ENCODE measurements at places on chromosomes 7 and 10.
A peak's percentile ranks its signal among the peaks of the same experiment; 100 is the strongest.

DNA sequence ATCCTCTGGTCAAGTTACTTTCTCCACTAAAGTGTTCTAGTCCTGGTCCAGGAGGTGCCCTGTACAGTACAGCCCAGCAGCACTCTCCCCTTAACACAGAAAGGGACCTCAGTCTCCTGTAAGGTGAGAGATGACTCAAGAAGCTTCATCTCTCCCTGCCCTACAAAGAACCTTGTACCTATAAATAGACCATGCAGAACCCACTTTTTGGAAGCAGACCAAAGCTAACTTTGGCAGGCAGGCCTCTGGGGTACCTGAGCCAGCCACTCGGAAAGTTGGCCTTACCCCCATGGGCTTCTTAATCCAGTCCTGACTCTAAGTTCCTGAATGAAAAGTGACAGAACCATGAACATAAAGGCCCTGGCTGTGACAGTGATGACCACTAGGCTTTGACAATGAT lies 454.8 kb downstream of the KCNMA1 start:
- no peak for DNase-seq

GRCh38 chr7:26782501-26782900 lies 81.9 kb downstream of the SKAP2 start:
- no peak for DNase-seq

DNA sequence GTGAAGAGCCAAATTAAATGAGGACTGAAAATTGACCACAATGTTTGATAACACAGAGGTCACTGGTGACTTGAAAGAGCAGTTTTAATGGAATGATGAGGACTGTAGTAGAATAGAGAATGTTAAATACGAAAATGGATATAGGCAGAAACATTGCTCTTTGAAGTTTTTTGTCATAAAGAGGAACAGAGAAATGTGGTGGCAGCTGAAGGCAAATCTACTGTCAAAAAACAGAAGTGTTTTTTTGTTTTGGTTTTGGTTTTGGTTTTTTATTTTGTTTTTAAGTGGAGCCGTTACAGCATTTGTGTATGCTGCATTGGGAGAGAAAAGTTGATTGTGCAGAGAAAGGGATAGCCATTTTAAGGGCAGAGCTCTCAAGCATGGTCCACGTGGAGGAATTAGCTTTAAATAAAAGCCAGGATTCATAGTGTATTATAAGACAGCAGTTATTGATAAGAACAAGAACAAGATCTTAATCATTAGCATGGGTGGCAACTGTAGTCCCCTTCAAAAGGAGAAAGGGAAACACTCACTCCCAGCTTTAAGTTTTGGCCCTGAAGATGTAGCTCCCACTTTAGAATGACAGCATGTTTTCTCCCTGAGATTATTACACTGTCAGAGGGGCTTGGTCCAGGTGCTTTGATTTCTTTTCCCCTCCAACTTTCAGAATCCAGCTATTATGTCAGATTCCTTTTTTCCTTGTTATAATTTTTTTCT lies 156.7 kb upstream of the BET1 start:
- DNase-seq, result no peak

DNA sequence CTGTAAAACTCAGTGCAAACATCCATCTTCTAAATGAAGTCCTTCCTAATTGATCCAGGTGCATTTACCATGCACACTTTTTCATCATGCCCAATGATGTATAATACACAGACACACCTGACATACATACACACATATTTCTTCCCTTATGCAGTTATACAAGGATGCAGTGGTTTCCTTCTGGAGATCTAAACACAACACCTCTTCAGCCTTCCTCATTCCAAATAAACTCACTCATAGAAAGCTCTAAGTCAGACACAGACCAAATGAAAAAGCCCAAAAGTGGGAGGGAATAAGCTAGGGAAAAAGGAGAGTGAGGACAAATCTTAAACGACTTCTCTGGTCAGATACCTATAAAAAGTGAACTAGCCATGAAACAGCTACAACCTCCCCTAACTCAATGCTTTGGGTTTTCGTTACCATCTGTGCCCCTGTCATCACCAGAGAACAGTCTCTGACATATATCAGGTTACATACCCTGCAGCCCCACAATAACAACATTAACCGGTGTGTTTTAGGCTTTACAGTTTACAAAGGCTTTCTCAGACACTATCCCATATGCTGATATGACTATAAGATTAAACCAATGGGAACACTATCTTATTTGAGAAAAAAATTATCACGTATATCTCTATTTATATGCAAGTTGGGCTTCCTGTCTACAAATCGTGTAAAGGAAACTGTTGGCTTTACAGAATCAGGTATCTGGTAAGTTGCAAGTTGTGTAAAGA lies 675.2 kb downstream of the PHTF2 start:
- DNase-seq, result no peak

DNA sequence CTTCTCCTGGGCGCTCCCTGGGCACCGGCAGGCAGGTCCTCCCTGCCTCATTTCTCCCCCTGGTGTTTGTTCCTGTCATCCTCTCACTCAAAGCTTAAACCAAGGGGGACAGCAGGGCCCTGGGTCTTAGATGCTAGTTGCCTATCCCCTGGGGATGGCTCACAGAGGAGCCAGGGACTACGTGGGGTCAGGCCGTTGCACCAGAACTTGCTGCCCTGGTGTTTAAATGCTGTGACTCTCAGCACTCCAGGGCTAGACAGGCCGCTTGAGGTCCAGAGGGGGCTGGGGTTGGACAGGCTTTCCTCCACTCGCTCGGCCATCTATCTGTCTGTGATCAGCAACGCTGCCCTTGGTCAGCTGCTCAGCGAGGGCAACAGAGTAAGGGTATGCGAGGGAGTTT lies 340.3 kb downstream of the CXCL12 start:
- DNase-seq, result no peak

DNA sequence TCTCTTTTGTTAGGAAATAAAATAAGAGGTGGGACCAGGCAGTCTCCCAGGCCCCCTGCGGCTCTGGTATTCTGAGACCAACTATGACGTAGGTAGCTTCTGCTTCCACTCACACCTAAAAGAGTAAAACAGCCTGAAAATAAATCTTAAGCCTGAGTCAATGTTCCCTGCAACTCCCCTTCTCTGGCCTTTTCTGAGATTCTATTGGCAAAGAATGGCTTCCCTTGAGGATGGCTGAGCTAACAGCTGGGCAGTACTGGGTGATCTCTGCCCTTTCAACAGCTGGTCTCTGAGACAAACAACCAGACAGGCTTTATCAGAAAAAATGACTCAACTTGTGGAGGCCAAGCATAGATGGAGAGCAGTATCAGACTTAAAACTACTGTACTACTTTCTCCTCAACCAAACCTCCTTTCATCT lies 58.7 kb downstream of the CREB3L2 start:
- no peak for DNase-seq

DNA sequence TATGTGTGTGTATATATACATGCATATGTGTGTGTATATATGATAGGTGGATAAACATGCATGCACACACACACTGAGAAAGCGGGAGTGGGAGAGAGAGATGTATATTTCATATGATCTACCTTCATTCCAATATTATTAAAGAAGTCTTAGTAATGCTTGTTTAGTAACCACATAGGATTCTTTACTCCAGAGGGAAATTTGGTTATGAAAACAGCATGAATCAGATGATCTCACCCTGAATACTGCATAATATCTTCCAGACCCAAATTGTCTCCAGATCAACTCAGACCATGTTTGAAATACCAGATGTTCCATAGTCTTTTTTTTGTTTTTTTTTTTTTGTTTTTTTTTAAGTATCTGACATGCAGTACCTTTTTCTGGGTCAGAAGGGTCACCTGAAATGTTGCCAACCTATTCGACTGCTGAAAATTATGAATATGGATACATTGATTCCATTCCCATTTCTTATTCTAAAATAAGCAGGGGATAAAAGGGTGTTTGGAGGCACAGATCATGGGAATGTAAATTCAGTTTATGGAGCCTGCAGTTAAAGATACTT lies 17.4 kb downstream of the TES start:
- no peak for DNase-seq

GRCh38 chr10:8794860-8795259 lies 740.4 kb downstream of the GATA3 start:
- no peak for DNase-seq

GRCh38 chr7:100418930-100419659 lies 9.4 kb downstream of the ZCWPW1 start:
- DNase-seq, result no peak

DNA sequence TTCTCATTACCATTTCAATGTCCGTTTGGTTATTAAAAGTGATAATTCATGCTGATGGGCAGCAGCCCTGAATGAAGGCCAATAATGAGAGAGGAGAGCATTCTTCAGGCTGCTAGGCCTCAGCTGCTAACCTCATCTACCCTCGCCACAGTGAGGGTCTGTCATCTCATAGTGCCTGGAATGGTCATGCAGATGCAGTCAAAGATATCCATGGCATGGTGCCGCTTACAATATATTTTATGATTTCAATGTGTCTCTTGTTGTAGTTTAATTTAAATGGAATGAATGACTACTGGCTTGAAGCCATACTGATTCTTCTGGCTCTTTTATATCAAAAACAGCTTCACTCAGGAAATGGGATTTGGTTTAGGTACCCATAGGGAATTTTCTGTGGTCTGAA lies 126.9 kb downstream of the SLC16A9 start:
- DNase-seq, result no peak

- no peak for DNase-seq
Observed at GRCh38 chr10:97157578-97158095, 28.1 kb downstream of the SLIT1 start.

- no peak for DNase-seq
Observed at GRCh38 chr10:124180947-124181549, 87.7 kb upstream of the CHST15 start.

DNA sequence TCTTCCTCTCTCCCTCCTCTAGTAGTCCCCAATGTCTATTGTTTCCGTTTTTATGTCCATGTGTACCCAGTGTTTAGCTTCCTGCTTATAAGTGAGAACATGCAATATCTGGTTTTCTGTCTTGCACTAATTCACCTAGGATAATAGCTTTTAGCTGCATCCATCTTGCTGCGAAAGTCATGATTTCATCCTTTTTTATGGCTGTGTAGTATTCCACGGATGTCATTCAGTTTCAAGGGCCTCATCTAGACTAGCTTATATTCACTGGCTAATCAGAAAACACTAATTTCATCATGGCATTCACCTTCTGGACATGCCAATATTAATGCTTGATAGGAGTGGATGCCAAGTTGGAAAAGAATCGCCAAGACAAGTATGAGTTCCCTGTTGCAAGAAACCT lies 619.6 kb upstream of the AUTS2 start:
- DNase-seq, result no peak

DNA sequence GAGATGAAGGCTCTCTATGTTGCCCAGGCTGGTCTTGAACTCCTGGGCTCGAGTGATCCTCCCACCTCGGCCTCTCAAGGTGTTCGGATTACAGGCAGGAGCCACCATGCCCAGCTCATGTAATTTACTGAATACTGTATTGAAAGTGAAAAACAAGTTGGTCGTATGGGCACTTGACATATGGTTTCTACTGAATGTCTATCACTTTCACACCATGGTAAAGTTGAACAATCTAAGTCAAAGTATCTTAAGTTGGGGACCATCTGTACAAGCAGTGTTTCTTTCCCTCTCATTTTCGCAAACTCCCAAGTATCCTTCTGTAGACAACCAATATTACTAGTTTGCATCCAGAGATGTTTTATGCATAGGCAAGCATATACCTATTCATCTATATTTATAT lies 116.6 kb downstream of the TMEM178B start:
- DNase-seq, result no peak

DNA sequence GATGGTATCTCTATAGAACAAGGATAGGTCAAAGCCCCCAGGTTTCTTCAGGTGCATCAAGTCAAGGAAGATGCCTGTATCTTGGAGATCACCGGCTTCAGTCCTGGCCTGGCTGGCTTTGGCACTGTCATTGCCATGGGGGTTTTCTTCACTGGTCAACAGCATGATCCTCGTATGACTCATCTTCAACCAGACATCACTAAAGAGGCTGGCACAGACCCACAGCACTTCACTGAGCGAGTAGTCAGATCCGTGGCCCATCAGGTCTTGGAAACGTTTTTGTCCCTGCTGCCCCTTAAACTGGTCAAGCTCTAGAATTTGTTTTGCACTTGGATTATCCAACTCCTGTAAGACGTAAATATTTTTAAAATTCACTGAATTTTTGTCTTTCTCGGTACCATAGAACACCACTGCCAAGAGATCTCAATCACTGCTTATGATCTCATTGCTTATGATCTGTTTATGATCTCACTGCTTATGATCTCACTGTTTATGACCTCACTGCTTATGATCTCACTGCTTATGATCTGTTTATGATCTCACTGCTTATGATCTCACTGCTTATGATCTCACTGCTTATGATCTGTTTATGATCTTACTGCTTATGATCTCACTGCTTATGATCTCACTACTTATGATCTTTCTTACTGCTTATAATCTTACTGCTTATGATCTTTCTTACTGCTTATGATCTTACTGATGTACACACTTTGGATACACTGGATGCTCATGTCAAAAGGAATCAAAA lies 135.2 kb downstream of the CYP26A1 start:
- DNase-seq, result no peak

DNA sequence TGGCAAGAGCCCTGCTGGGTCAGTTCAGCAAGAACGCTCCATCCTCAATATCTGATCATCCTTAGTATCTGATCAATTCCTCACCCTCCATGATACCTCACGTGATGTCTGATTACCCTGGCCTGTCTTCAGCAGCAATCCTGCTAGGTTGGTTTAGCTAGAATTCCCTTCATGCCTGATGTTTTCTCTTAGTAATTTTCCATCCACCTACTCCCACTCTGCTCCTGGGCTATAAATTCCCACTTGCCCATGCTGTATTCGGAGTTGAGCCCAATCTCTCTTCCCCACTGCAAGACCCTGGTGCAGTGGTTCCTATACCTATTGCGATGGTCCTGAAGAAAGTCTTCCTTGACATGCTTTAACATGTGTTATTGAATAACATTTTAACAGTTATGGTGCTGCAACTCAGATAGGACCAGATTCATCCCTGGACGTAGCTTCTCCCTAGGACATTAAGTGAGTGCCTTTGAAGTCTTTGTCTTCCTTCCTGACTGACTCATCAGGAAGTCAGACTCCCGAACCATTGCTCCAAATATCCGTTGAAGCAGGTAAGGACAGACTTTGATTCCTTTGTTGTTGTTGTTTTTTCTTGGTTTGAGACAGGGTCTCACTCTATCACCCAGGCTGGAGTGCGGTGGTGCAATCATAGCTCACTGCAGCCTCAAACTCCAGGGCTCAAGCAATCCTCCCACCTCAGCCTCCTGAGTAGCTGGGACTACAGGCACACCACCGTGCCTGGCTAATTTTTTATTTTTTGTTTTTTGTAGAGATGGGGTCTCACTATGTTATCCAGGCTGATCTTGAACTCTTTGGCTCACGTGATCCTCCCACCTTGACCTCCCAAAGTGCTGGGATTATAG lies 29.4 kb upstream of the CLDN3 start:
- peak; percentile 1 for DNase-seq

- DNase-seq, result peak; percentile 87
Observed at GRCh38 chr10:72009425-72010081, 45.4 kb downstream of the CHST3 start.

DNA sequence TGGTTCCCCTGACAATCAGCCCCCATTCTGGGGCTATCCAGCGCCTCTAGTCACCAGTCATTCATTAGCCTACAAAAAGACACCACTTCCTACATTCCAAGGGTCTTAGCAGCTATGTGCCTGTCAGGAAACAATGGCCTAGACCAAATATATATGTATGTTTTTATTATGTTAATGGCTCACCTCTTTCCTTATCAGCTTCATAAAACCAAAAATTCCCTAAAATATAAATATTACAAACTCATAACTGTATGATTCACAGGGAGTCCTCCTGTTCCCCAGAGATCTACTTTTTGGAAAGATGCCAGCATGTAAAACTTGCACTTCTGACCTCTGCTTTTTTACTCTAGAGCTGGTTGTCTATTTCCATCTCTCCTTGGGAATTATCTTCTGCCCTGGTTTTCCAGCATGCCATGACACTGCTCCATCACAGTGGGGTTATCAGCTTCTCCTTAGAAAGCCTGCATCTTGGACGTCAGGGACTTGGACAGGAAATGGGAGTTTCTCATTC lies 79.2 kb downstream of the ABCA13 start:
- no peak for DNase-seq

All from RWPE2 (cell line).